Activated CD8-positive, alpha-beta memory T cell treated with anti-CD3 and anti-CD28 coated beads, Interleukin-2, amount 50 U/mL, for 48 hours (primary cell): ENCODE measurements at places on chromosomes 1 and 21.
A peak's percentile ranks its signal among the peaks of the same experiment; 100 is the strongest.

DNA sequence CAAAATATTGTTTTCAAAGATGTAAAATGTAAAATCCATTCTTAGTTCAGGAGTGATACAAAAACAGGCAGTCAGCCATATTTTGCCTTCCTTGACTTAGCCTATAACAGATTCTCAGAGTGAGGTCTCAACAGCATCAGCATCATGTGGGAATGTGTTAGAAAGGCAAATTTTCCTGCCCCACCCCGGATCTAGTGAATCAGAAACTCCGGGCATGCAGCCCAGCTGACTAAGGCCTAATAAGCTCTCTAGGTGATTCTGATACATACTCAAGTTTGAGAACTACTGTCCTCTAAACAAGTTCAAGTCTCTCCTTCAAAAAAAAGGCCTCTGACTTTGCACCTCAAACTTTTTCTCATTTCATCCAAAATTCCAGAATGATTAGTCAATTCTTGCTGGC lies 46.9 kb upstream of the PRRC2C start:
- DNase-seq = no peak

GRCh38 chr1:6819246-6820040 lies 34.2 kb downstream of the CAMTA1 start:
- no peak for DNase-seq

DNA sequence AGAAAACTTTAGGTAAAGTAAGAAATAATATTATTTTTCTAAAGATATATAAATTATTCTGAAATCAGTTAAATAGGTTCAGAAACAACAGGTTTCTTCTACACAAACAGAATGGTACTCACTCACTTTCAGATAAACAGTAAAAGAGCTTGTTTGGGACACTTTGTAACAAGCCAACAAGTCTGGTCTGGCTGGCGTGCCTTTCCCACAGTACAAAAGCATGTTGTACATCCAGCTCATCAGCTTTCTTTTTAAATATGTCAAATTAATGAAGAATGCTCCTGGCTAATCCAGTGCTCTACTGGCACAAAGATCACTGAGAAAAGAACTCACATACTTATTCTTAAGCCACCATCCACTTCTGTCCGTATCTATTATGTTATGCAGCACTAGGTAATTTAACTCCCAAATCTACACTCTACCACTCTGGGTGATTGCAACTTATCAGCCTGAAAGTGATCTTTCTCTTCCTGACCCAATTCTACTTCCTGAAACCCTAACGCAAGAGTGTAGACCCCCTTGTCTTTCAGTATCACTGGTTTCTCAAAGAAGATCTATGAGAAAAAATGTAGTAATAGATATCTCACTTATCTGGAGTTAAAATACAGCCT lies 32.6 kb downstream of the TRIT1 start:
- no peak for DNase-seq

GRCh38 chr1:203704120-203704519 lies 60.9 kb upstream of the LAX1 start:
- no peak for DNase-seq

DNA sequence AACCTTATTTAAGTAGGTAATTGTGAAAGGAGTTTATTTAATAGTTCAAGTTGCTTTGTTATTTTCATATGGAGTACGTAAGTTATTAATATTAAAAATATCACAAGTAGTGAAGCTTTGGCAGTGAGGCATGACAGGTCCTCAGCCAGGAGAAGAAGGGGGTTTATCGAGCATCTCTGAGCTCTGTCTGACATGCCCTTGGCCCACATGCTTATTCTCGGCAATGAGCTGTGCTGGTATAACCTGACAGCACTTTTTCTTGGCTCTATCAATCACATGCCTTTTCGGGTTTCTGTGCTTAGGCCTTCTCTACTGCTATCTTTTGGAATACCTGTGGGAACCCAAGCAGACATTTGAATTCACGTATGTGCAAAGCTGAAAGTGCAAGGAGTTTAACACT lies 84.8 kb downstream of the OLFM3 start:
- DNase-seq = no peak

GRCh38 chr1:226642421-226642820 lies 93.9 kb downstream of the STUM start:
- DNase-seq = no peak

GRCh38 chr21:33817663-33818451 lies 97.7 kb downstream of the ATP5PO start:
- no peak for DNase-seq

- DNase-seq = peak; percentile 57
These were observed at the start of gene MTARC2 for GRCh38 chr1:220748089-220748934. MTARC2 (plus strand) TSS chr1:220748322; CDS start chr1:220748532, 210 bp downstream.

- DNase-seq = no peak
These were observed 64.0 kb upstream of the BCL10 start for GRCh38 chr1:85340427-85340826.

GRCh38 chr1:233509526-233509925 lies 104.4 kb upstream of the KCNK1 start:
- DNase-seq = no peak

DNA sequence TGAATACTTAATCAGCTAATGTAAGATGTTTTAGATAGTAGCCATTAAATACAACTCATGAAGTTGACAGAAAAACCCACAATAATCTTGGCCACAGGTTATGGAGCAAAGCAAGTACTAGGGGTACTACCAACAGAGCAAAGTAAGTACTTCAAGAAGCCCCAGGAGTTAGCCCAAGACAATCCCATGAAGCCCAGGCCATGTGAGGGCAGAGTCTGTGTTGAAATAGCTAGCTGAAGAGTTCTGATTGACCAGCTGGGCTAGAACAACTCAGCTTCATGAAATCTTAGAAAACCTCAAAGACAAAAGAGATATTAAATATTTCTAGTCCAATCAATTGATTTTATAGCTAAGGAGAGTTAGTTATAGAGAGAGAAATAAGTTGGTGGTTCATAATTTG lies 212.9 kb upstream of the HOOK1 start:
- DNase-seq = no peak

DNA sequence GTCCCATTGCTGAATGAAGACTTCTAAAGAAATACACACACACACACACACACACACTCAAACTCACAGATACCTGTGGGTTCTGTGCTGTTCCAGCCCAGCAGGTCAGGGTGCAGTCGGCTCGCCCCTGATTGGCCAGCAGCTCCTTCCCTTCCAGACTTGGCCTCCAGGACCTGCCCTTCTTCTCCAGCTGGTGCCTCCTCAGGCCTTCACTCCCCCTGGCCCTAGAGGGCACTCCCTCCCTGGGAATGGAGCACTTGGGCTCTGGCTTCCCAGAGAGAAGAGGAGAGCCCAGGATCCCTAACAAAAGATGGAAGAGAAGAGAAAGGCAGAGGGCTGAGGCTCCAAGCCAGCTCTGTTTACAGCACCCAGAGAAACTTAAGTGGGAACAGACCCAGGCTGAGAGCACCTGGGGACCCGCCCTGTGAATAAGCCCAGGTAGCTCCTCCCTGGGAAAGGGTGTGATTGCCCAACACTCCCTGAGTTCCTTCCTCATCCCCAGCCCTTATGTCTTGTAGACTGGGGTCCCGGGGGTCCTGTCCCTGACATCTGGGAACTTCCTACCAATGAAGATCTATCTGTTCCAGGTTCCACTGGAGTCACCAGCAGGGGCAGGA lies at the start of gene PGLYRP3:
TSS of gene PGLYRP3 (minus strand) at position 383 of the 617 bp plus-strand sequence. CDS start 2,287 bp downstream, outside the sequence.
- DNase-seq = no peak

GRCh38 chr1:156752843-156753482 lies 1.5 kb upstream of the HDGF start:
- no peak for DNase-seq

DNA sequence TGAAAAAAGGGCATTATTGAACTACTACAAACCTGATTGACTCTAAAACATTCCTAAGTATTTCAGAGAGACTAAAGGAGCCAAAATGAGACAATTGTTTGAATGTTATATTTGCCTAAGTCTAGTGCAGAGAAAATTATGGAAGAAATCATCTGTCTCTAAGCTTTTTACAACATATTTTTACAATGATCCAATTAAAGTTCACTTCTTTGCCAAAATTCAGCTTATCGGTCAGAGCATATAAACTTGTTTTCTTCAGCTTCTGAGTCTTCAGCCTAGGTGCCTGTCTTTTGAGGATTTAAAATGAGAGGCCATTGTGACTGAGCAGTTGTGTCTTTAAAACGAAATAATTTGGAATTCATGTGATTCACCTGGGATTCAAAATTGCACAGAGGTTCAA lies 181.2 kb upstream of the SGIP1 start:
- no peak for DNase-seq

DNA sequence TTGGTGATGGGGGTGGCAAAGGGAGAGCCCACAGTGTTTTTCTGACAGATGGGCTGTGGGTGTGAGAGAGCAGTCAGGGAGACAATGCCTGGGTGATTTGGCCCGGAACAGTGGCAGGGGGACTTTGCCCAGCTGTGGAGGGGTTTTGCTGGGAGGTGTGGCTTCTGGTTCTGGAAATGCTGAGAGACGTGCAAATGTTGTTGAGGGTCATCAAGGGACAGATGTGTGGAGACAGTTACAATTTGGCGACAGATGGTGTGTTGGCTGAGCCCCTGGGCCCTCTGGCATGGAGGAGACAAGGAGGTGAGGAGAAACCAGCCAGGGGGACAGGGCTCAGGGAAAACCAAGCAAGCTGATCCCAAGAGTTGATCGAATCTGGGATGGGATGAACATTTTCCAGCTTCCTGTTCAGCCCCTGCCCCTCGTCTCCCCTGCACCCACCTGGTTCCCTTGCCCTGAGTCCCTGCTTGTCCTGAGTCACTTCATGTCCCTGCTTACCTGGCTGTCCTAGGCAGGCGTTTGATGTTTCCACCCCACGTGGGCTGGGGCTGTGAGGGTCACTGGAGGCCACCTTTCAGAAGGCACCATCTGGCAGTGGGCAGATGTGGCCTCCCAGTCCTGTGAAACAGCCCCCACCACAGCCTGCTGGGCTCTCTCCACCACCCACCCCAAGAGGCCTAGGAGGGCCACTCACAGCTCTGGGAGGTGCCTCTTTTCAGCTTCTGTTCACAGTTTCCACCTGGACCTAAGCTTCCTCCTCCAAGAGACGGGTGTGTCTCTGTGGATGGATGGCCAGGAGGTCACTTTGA lies 15.8 kb upstream of the ZNF678 start:
- no peak for DNase-seq

DNA sequence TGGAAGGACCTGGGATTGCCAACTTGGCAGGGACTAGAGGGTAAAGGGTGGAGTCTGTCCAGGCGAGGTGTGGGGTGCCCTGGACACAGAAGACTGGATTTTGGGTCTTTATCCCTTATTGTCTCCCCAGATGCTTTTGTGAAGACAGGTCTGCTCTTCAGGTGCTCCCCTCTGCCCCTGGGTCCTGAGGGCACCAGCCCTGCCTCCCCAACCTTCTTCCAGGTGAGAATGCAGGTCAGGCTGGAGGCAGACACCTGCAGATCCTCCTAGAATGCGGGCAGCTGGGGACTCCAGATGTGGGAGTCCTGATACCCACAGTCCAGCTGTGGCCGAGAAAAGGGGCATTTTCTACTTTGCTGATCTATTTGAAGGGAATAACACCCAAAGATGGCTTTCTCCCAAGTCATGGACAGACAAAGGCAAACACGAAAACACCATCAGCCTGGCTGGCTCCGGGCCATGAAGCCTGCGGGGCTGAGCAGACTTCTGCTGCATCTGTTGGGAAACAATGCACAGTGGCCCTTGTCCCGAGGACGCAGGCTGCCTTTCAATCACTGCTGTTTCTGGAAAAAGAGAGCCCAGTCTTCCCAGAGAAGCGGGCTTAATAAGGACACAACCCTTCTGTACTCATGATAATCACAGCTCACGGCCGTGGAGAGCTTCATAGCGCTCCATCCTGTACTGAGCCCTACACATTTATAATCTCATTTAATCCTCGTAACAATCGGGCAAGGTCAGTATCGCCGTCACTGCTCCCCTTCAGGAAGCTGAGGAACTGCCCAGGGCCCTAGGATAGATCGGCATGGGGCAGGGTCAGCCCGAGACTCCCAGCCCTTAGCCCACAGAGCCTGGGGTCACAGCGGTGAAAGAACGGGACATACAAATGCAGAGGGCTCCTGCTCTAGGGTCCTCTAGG lies 62.0 kb upstream of the ABCG1 start:
- DNase-seq = peak; percentile 44

- no peak for DNase-seq
These were observed 96.2 kb downstream of the RGS2 start for GRCh38 chr1:192905049-192905448.

GRCh38 chr1:50423670-50424000 lies 392 bp upstream of the DMRTA2 start:
- DNase-seq = peak; percentile 65

DNA sequence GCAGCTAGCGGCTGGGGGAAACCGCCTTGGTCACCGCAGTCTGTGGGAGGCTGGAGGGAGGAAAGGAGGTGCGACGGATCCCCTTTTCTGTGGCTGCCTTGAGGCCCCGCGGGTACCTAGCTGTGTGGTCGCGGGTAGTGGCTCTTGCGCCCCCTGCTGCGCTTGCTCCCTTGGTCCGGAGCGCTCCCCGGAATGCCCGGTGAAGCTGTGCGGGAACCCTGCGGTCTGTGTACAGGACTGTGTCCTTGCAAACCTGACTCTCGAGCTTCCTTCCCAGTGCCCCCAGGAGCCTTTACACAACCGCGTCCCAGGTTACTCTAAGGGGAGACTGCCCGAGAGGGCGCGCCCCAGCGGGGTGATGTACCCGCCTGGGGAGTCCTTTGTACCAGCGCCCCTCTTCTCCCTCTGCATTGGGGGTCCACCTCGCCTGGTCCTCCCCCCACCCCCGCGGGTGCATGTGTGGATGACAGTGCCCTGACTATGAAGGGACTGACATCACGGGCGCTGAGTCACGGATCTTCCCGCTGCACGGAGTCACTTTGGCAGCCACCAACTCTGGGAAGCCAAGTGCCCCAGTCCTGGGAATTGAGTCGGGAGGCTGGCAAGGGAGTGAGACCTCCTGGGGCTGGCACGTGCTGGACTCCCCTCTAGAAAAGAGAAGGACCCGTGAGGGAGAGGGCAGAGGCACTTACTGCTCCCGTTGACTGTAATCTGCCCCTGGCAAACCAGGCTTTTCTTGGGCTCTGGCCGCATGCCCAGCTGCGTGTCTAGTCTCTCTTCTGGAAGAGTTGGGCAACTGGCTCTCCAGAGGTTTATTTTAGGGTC lies 816 bp downstream of the IL6R start:
- peak; percentile 81 for DNase-seq

- no peak for DNase-seq
These were observed 429.4 kb upstream of the TMPRSS15 start for GRCh38 chr21:18832950-18833349.

- DNase-seq = peak; percentile 64
These were observed 157.7 kb downstream of the TOMM20 start for GRCh38 chr1:234970731-234971476.
